ENCODE measurements at places on chromosomes 7 and 10.
A peak's percentile ranks its signal among the peaks of the same experiment; 100 is the strongest.

GRCh38 chr7:144691240-144691639, 144.6 kb downstream of the TPK1 start:
- DNase-seq = no peak

GRCh38 chr10:50909334-50910014, 24.0 kb upstream of the A1CF start:
- DNase-seq = no peak

DNA sequence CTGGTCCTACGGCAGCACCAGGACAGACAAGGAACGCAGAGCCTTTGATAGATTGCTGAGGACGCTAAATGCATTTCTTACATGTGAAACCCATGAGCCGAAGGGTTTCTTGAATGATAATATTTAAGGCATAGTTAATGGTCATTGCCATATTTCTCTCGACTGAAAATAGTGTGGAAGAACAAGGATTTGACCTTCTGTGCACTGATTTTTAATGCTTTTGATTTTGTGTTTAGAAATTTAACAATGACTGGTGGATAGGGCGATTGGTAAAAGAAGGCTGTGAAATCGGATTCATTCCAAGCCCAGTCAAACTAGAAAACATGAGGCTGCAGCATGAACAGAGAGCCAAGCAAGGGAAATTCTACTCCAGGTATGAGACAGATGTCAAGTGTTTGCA, 150.8 kb downstream of the NSUN6 start:
- no peak for DNase-seq

DNA sequence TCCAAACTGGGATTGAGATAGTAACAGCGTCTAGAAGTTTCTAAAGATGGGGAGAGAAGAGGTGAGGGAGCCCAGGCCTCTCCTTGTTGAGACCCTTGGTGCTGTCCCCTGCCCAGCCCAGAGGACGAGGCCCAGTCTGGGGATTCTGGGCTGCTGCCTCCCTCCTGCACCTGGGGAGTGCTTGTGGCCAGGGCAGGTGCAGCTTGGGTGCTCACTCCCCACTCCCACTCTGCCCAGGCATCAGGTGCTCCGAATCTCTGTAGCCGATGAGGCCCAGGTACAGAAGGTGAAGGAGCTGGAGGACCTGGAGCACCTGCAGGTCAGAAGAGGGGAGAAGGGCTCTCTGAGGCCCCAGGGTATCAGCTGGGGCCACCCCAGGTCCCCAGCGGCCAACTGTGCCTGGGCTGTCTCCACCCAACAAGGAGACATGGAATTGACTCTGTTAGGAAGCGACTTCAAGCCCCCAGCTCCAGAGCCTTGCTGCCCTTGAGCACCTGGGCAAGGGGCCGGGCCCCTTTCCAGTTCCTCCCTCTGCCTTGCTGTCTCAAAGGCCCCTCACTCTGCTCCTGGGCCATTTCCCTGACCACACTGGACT, 664 bp downstream of the CPA1 start:
- DNase-seq = no peak

GRCh38 chr10:28738200-28738599, 60.9 kb downstream of the BAMBI start:
- DNase-seq = no peak

DNA sequence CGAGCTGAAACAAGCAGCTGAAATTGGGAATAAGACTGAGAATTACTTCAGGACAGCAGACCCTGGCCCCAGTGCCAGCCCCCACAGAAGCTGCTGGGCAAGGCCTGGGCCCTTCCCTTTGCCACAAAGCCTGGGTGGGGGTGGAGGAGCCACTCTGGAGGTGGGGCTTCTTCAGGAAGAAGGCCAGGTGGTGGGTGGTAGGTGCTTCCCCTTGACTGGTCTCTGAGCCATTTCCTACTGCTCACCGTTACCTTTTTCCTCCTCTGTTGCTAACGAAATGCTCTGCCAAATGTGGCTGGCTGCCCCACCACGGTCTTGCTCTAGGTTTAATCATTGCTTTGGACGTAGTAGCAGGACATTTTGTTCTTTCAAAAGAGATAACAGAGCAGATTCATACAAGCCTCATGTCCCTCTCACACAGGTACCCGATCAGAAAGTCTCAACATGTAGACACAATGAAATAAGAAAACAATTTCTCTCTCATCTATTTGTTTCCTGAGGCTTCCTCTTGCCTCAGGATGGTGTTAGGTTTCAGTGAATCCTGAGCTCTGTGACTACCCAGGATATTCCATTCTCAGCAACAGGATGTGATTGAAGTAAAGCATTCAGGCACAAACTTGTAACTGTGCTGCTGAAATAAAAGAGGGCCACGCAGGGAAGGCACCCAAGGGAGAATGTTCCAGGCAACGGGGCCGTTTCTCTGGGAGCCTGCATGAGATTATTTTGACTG, 66.5 kb downstream of the WDR11 start:
- DNase-seq = no peak

- no peak for DNase-seq
Measured at GRCh38 chr10:76138286-76138685, 706.9 kb downstream of the LRMDA start.

DNA sequence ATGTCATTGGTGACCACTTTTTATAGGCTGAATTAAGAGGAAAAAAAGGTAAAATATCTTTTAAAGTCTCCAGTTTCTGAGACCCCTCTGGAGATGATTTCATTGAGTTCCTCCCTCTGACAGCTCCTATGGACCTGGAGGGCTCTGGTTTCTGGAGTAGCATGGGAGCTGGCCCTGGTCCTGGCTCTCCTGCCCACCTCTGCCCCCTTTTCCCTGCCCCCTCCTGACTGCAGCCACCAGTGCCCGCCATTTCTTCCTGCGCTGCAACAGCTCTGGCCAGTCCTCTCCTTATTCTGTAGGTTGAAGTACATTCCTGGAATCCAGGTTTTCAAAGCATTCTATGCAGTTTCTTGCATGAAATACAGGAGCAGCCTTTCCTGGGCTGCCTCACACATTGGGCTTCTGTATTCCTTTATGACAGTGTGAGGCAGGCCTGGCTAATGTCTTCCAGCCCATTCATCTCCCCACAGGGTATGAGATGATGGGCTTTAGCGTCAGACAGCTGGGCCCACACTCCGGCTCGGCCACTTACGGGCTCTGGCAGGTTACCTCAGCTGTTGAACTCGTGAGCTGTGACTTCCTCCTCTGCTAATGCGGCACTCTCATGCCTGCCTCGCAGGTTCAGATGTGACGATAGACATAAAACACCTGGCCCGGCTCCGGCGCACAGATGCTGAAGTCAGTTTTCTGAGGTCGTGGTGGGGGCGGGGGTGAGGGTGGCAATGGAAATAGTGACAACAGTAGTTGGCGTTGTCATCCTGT, 101.7 kb downstream of the MGMT start:
- DNase-seq = no peak

- DNase-seq = peak; percentile 7
Measured at GRCh38 chr10:60916025-60916424, 28.0 kb downstream of the RHOBTB1 start.

DNA sequence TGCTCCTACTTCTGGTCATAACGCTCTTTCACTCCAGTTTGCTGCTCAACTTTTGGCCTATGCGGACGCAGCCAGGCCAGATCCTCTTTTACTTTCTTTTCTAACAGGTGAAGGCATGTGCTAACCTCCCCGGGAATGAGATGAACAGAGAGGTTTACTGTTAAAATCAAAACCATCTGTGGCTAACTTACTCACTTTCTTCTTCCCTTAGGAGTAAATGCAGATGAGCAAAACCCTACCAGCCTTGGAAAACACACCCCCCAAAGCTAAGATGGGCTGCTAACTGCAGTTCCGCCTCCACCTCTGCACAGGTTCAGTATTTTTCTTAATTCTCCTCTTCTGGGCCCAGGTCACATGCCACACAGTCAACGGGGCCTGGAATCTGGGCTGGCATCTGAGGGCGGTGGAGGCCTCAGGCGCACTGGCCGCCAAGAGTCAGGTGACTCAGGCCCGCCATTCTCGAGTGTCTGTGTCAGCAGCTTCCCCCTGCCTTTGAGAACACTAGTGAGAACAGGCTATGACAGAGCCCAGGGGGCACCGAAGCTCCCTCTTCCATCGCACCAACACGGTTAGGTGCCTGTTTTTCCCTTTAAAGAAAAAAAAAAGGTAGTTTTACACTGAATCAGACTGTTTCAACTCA, 11.1 kb downstream of the FAM53B start:
- no peak for DNase-seq

DNA sequence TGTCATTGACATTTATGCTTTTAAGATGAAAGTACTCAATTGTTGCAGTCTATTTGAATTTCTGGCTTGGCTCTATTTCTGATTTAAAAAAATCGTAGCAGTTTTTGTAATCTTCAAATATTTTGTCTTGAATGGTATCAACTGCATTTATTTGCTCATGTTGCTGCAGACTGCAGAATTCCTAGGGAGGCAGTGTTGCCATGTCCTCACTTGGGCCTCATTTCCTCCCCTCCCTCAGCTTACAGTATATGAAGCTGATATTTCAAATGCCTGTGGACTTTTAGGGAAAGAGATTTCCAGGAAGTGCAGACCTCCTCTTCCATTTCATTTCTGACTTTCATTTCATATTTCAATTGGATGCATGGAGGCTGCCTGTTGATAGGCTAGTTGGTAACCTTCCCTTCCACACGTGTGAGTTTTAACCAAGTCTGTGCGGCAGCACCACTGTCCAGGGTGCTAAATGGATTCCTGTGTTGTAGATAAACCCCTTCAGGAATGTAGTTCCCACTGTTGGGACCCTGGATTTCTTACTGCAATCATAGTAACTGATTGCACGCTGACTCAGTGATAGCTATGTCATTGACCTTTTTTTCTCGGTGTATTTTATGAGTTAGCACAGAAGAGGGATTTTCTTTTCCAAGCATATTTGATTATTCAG, 17.5 kb downstream of the VPS50 start:
- DNase-seq = peak; percentile 6

DNA sequence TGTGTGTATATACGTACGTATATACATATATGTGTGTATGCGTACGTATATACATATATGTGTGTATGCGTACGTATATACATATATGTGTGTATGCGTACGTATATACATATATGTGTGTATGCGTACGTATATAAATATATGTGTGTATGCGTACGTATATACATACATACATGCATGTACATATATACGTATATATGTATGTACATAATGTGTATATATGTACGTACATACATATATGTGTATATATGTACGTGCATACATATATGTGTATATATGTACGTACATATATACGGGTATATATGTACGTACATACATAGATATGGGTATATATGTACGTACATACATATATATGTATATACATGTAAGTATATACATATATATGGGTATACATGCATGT, 332.1 kb downstream of the CRPPA start:
- no peak for DNase-seq

GRCh38 chr7:148935451-148935850, 51.4 kb upstream of the EZH2 start:
- no peak for DNase-seq

GRCh38 chr10:43905512-43906236, 257.0 kb upstream of the ZNF32 start:
- no peak for DNase-seq

DNA sequence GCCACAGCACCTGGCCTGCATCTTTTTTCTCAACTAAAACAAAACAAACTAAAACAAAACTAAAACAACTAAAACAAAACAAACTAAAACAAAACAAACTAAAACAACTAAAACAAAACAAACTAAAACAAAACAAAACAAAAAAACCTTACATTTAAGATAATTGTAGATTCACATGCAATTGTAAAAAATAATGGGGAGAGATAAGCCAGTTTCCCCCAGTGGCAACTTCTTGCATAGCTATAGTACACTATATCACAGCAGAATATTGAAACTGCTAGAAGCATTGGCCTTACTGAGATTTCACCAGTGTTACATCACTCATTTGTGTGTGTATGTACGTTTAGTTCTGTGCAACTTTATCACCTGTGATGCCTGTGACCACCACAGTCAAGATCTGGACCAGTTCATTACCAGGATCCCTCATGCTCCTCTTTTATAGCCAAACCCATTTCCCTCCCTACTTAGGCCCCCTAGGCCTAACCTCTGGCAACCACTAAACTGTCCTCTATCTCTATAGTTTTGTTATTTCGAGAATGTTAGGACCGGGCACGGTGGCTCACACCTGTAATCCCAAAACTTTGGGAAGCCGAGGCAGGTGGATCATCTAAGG, 9.3 kb downstream of the FXYD4 start:
- no peak for DNase-seq

- DNase-seq = no peak
Measured at GRCh38 chr7:141911391-141911790, 4.8 kb upstream of the OR9A4 start.

DNA sequence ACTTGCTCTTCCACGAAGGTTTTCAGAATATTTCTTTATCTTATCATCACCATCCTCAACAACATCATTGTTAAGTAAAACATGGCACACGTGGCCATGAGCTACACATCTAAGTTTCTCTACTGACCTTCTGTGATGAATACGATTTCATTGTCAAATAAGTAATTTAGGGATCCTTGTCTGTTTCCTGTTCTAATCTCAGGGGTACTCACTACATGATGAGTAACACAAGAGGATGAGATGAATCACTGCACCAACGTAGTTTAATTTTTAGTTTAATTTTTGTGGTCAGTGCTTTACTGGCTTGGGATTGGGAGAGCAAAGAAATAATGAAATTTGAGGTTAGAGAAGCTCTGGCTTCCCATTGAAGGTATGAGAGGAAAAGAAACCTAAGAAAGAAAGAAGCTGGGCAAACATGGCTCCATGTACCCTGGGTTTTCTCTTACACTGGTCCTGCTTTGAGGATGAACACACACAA, 461.9 kb upstream of the KLF6 start:
- DNase-seq = peak; percentile 91

DNA sequence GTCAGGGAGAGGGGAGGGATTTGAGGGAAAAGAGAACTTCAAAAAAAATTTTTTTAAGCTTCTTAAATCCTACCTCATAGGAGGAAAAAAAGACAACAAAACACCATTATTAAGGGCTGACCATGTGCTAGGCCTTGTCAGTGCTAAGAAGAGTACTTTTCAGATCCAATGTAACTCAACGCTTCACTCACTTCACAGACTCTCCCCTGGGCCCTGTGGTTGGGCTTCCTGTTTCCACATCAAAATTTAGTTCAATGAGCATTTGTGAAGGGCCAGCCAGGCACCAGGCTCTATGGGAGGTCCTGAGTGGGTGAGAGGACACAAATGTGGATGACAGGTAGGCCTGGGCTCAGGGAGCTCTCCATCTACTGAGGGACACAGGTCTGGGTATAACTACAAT, 249.8 kb downstream of the PTEN start:
- DNase-seq = no peak

Measured in EL (cell line).